WERI-Rb-1 (cell line): ENCODE measurements at places on chromosomes 1 and 21.

DNA sequence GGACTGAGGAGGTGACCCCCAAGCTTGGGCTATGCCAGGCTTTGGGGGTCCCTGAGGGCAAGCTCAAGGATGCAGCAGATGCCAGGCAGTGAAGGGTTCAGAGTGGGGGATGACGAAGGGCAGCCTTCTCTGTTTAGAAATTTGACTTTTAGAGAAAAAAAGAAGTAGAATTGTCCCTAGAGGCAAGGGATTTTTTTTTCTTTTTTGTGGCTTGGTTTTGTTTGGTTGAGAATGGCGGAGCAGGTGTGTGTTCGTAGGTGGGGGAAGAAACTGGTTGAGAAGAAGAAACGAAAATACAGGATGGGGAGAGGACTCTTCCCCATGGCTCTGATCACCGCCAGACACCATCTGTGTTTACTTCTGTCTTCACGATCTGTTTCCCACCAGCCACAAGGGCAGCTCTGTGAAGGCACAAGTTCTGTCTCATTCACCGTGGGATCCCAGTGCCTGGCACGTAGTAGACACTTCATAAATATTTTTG lies 8.2 kb downstream of the PLA2G5 start:
- DNase-seq: no peak

DNA sequence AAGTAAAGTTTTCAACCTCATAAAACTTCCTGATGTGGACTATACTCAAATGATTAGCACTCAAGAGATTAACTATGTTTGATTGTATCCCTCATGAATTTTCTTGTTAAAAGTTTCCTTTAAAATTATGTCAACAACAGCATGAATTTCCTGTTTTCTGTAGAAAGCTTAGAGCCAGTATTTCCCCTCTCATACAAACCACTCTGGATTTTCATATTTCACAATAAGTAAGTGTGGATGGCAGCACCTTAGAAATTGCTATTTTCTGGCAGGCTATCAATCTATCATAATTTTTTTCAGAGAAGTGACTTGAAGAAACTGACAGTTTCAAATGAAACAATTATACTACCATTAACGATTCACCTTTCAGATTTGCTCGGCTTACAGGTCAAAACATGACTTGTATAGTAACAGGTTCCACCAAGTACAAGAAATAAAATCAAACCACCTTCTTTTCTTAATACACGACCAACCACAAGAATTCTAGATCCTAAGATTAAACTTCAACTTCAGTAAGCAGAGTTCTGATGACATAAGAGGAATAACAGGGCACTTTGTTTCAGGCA lies 20.8 kb downstream of the ELK4 start:
- DNase-seq: no peak

GRCh38 chr1:181541458-181541857 lies 58.1 kb downstream of the CACNA1E start:
- DNase-seq: no peak

GRCh38 chr1:164796916-164797315 lies 237.9 kb downstream of the PBX1 start:
- DNase-seq: no peak

- DNase-seq: peak; percentile 5
These were observed 11.9 kb downstream of the KRTAP10-1 start for GRCh38 chr21:44527983-44528633.

DNA sequence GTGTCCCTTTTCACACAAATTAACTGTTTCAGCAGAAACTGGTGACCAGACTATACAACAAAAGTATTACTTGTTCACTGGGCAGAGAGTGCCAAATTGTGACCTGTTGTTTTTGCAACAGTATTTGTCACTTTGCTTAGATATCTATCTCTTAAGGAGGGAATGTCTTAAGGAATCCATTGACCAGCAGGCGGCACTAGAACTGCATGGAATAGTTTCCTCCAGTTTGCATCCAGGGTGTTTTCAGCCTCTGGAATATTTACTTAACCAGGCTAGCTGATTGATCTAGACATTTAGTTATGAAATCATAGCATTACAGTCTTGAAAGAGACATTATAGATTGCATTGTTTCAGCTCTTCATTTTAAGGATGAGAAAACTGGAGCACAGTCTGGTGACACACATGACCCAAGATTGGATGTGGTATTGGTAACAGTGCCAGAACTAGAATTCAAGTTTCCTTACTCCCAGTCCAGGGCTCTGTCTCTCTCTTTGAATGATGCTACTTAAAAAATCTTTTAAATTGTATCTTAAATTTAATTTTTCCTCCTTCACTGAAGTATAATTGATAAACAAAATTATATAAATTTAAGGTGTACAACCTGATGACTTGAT lies 16.9 kb downstream of the RPTN start:
- DNase-seq: peak; percentile 69

DNA sequence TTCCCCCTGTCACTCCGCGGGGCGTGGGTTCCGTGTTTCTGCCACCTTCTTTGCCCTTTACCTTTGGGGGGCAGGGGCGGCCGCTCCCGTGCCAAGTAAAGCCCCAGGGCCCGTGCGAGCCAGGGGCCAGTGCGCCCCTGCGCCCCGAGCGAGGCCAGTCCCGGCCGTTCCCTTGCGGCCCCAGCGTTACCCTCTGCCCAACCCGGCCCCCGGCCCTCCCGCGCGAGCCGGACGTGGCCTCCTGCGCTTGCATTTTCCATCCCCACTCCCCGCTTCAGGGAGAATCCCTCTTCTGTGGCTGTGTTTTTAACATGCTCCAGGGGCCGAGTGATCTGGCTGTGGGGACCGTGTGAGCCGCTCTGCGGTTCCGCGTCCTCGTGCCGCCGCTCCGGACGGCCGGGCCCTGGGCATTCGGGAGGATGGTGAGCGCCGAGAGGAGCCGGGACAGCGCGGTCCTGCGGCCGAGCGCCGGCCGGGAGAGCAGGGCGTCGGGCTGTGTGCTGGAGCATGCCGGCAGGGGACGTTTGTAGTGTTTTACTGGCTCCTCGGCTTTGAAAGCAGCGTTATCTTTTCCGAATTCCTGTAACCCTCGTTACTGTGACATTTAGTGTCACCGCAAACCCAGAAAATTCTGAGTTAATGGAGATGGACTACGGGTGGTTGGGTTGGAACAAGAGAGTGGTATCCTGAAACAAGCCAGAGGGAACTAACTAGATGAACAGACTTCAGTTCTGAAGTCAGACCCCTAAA lies 1.0 kb downstream of the GALNT2 start:
- DNase-seq: no peak
